ENCODE measurements at places on chromosomes 16 and 17.

DNA sequence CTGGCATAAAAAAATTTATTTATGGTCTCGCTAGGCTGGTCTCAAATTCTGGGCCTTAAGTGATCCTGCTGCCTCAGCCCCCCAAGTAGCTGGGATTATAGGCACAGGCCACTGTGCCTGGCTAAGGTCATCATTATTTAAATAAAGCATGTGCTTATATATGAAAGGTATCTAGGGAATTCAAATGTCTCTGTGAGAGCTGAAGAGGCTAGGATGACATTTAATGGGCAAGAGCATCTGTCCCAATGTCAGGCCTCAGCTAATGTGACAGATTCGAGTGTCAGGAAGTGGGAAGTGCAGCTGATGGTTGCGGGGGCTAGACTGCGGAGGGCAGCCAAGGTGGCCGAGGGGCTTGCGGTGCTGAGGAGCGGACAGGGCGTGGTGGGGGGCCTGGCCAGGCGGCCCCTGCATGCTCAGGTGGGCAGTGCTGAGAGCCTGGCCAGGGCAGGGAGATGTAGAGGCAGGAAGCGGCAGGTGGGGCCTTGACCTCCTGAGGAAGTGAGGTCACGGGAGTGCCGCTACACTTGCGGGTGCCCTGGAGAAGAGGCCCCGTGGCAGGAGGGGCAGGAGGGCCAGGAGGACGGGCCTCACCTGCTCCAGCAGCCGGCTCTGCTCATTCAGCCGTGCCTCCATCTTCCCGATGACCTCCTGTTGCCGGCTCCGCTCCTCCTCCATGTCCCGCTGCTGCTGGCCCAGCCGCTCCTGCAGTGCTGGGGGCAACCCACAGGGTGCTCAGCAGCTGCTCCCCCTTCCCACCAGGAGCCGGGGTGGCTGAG lies 12.6 kb upstream of the MRPL38 start:
- no peak for DNase-seq

DNA sequence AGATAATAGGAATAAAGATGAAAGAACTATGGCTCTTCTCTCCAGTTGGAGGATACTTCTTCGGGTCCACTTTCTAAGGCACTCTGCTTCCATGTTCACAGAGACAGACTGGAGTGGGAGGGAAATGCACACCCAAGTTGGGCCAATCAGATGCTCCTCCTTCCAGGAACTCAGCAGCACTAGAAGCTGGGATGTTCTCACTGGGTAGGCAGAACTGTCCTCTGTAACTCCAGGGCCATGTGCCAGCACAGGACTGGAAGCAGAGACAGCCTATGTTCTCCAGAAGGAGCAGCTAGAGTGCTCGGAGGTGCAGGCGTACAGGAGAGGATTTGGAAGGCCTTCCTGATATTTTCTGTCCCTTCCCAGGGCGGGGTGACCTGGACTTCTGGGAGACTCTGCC lies 49.9 kb upstream of the SREBF1 start:
- DNase-seq = no peak

- DNase-seq = peak; percentile 6
These were observed 302.9 kb downstream of the CPPED1 start for GRCh38 chr16:12500771-12501170.

GRCh38 chr17:30363715-30364202 lies 15.0 kb upstream of the CPD start:
- DNase-seq = peak; percentile 56

GRCh38 chr16:68718590-68718989 lies 18.5 kb upstream of the CDH1 start:
- no peak for DNase-seq

DNA sequence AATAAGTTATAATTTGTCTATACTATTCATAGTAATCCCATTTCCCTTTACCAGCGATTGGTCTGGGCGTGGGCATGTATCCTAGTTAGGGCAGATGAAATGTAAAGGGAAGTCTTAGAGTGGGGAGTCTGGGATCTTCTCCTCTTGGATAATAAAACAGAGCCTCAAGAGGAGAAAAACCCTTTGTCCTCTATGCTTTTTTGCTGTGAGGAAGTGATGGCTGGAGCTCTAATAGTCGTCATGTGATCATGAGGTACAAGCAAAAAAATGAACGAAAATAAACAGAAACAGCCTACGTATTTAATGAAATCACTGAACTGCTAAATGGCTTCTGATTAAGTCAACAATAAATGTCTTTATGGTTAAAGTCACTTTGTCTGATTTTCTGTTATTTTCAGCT lies 26.8 kb downstream of the EFCAB5 start:
- no peak for DNase-seq

DNA sequence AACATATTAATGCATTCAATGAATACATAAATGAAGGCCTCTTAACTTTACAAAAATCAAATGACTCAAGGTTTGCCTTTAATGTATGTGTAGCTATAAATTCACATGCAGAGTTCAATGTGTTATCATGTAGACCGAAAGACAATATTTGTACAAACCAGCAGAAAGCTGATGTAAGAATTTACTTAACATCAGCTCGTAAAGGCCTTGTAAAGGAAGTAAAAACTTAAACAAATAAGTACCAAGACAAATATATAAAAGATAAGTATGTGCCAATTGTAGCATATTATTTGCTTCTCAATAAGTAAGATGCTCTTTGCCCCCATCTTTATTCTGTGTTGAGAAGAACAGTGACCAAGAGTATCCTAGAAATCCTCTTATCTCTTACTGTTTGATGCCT lies 105.7 kb downstream of the SYCE1L start:
- DNase-seq = no peak

- DNase-seq = no peak
These were observed 361.2 kb downstream of the SEC14L1 start for GRCh38 chr17:77501751-77502625.

GRCh38 chr17:45040459-45040858 lies 11.0 kb downstream of the DCAKD start:
- no peak for DNase-seq

All from Calu3 (cell line).